ENCODE measurements at places on chromosomes 6 and 20.

DNA sequence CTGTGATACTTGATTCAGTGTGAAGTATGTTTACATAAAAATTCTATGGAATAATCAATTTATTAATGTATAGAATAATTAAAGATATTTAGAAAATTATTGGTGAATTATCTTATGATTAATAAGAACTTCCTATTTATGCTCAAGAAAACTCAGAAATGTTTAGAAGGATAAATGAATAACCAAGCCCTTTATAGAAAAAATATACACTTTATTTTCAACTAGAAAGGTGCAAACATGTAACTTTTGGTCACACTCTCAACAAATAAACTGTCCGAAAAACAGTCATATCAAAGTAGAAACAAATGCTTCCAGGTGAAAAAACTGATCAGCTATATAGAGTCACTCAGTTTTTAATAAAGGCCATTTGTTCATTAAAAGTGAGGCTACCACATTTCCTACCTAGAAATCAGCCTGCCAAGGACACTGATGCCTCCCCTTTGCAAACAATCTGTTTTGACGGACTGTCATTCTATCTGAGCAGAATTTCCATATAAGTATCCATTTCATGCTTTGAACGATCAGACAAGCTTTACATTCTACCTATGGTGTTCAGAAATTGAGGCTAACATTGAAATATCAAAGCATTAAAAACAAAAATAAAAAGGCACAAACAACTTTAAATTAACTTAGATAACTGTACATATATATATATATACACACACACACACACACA lies 3.0 kb downstream of the CCN2 start:
- no peak for DNase-seq

- no peak for DNase-seq
Observed at GRCh38 chr6:165686596-165687365, 23.7 kb upstream of the PDE10A start.

- no peak for DNase-seq
Observed at GRCh38 chr6:81105998-81106397, 646.5 kb downstream of the TENT5A start.

DNA sequence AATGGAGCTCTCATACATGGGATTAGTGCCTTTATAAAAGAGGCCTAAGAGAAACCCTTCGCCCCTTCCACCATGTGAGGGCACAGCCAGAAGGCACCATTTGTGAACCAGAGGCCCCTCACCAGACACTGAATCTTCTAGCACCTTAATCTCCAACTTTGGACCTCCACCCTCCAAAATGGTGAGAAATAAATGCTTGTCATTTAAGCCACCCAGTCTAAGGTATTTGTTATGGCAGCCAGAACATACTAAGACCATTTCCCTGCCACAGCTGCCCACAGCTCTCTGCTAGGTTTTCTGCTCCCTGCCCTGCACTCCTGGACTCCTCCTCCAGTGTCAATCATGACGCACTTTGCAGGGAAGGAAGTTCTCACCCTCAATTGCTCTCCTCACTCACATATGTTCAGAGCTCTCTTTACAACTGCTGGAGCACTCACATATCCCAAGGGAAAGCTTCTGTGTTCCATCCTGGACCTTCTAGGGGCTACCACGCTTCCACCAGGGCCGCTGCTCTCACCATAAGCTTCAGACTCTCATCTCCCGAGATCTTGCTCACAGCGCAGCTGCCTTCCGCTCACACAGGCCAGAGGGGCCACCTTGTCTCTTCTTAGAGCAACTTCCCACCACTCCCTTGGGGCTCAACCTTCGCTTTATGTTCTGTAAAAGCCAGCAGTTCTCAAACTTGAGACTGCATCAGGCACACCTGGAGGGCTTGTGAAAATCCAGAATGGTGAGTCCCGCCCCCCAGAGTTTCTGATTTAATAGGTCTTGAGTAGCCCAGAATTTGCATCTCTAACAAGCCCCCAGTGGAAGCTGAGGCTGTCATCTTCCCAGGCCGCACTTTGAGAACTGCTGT lies 1.6 kb upstream of the LY86 start:
- DNase-seq = no peak

GRCh38 chr6:109738255-109738654 lies 47.2 kb downstream of the FIG4 start:
- DNase-seq = no peak

GRCh38 chr6:27019651-27020552 lies 227.6 kb upstream of the PRSS16 start:
- DNase-seq = peak; percentile 49

DNA sequence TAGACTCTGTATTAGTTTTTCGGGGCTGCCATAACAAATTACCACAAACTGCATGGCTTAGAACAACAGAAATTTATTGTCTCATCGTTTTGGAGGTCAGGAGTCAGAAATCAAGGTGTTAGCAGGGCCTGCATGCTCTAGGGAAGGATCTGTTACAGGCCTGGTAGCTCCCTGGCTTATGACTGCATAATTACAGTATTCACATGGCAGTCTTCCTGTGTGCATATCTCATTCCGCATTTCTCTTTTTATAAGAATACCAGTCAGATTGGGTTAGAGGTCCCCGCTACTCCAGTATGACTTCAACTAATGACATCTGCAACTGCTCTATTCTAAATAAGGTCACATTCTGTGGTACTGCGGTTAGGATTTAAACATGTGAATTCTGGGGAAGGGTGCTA lies 59.3 kb upstream of the SLC2A12 start:
- DNase-seq = no peak

GRCh38 chr20:12640251-12640650 lies 368.5 kb upstream of the SPTLC3 start:
- DNase-seq = no peak

DNA sequence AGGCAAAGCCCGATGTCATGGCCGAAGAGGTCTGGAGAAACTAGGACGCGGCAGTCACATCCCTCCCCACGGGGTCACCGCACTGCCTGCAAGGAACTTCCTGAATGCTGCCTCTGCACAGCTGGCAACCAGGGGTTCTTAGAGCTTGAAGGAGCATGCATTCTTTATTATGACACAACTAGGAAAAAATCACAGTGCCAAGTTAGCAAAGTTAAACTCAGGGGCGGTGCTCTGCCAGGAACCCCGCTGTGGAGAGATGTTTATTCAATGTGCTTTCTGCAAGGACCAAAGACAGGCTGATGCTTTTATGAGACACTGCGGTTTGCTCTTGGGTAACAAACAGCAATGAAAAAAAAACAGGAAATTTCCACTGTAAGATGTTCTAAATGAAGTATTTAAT lies 287.3 kb upstream of the FOXQ1 start:
- DNase-seq = no peak

DNA sequence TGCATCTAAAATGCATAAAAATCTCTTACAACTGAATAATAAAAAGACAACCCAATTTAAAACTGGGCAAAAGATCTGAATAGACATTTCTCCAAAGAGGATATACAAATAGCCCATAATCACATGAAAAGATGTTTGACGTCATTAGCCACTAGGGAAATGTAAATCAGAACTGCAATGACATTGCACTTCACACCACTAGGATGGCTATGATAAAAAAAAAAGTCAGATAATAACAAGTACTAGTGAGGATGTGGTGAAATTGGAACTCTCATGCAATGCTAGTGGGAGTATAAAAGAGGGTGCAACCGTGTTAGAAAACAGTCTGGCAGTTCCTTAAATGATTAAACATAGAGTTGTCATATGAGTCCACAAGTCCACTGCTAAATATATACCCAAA lies 24.3 kb upstream of the TBX18 start:
- DNase-seq = no peak

DNA sequence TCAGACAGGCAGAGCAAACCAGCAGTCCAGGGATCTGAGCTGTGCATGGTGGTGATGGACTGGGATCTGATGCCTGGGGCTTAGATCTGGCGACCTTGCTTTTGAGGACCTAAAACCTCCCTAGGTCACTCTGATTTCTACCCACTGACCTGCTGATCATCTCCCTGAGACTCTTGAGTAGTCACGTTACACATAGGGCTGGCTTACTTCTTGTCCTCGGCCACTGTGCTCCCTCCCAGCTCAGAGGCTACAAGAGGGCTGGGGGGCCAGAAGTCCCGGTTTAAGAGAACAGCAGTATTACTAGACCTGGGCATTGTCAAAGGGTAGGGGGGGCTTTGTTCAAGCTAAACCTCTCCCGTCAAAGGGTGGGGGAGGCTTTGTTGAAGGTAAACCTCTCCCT lies 5.5 kb downstream of the DYNLT1 start:
- DNase-seq = no peak

- DNase-seq = no peak
Observed at GRCh38 chr6:71933881-71934280, 47.5 kb downstream of the RIMS1 start.

DNA sequence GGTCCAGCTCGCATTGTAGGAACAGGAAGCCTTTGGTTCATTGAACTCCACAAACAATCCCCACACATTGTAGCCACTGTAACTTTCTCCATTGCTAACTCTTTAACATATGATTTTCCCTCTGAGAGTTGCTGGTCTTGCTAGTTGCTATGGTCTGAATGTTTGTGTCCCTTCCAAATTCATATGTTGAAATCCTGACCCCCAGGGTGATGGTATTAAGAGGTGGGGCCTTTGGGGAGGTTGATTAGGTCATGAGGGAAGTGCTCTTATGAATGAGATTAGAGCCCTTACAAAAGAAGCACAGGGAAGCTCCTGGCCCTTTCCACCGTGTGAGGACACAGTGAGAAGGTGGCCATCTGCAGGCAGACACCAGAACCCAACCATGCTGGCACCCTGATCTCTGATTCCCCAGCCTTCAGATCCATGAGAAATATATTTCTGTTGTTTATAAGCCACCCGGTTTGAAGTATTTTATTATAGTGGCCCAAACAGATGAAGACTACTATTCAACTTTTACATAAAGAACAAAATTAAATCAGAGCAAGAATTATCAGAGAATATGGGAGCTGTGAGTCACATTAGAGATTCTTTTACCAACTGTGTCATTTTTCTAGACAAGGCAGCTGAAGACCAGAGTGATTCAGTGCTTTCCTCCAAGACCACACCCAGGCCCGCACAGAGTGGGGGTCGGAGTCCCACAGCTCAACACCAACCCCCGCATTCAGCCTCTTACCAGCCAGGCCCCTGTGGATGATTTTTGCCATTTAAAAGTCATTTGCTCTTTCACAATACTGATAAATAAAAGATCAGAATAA lies 143.0 kb downstream of the SAMD5 start:
- no peak for DNase-seq

DNA sequence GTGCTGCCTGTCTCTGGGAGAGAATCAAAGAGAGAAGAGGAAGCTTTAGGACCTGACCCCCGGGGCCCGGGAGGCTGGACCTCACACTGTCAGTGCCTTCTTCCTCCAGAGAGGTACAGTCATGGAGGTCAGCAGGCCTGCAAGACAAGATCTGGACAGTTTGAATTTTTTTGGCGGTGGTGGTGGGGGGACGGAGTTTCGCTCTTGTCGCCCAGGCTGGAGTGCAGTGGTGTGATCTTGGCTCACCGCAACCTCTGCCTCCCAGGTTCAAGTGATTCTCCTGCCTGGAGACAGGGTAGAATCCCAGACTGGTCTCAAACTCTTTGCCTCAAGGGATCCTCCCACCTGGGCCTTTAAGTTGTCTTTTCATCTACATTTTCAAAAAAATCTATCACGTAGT lies 34.4 kb downstream of the NR2E1 start:
- DNase-seq = no peak

- peak; percentile 76 for DNase-seq
Observed at GRCh38 chr20:31722257-31723068, at the start of gene BCL2L1. TSS of gene BCL2L1 (minus strand) at chr20:31722868. CDS start at chr20:31722218, 650 bp downstream.

GRCh38 chr6:109527989-109528388 lies 45.0 kb upstream of the ZBTB24 start:
- no peak for DNase-seq

DNA sequence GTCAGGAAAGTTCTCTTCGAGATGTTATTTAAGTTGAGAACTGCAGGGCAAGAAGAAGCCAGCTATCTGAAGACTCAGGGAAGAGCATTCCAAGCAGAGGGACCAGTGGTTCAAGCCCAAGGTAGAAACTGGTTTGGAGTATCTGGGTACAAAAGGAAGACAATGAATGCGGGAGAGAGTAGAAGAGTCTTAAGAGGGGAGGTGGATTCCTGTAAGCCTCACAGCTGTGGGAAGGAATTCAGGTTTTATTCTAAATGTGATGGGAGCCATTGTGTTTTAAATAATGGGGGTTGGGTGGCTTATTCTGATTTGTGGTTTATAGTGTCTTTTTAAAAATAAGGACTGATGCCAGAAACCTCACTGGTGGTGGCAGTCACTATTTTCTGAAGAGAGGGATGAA lies 37.6 kb upstream of the TENT5A start:
- DNase-seq = no peak

DNA sequence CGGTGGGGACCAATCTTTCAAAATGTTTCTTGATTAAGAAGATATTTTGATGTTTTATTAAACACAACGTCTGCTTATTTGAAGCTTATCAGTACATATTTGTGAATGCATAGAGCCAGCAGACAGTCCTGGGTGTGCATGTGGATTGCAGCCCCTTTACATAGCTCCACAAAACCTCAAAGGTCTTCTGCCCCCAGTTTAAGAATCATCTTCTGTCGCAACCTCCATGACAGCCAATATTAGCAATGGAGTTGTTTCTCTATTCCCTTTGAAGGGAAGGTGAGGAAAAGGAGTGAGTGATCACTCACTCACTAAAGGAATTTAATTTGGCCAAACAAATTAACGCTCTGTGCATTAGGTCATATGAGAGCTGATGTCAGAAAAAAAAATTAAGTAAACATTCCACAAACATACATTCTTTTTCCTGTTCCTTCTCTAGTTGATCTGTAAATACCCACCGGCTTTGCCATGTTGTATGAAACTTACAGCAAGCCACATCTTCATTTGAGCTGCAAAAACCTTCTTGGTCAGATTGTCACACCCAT lies 152.9 kb downstream of the SIM1 start:
- DNase-seq = no peak

GRCh38 chr6:89974834-89975233 lies 80.6 kb downstream of the GJA10 start:
- no peak for DNase-seq

- DNase-seq = no peak
Observed at GRCh38 chr20:57783196-57783595, 73.4 kb upstream of the PMEPA1 start.

GRCh38 chr6:134077301-134077700 lies 24.9 kb upstream of the SLC2A12 start:
- no peak for DNase-seq

DNA sequence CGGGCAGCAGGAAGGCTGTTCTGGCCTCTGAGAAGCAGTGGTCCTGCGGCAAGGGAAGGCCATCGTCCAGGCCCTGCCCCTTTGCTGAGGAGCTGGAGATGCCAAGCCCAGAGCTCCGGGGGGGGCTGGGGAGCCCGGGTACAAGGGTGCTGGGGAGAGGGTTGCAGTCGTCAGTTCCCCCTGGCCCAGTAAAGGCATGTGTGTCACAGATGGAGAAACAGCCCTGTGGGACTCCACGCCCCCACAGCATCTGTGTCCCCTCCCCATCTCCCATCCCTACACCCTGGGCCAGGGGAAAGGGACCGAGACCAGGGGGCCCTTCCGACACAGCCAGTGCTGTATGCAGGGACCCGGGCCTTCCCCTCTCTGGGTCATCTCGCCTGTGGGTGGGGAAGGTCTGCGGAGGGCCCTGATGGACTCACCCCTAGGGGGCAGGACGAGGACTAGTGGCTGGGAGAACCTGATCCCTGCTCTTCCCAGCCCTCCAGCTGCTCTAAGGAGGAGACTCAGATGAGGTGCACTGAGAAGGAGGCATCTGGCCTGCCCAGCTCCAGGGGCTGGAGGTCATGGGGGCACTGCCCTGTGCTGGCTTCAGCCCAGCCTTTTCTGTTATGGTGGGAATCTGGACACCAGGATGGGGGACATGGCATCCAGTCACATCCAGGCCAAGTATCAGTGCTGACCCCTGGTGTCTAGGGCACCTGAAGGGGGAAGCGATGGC lies 609 bp downstream of the MYL9 start:
- DNase-seq = no peak

Measured in hypothalamus (tissue), 51 donors.